ENCODE measurements at places on chromosomes 12 and 14.
A peak's percentile ranks its signal among the peaks of the same experiment; 100 is the strongest.

DNA sequence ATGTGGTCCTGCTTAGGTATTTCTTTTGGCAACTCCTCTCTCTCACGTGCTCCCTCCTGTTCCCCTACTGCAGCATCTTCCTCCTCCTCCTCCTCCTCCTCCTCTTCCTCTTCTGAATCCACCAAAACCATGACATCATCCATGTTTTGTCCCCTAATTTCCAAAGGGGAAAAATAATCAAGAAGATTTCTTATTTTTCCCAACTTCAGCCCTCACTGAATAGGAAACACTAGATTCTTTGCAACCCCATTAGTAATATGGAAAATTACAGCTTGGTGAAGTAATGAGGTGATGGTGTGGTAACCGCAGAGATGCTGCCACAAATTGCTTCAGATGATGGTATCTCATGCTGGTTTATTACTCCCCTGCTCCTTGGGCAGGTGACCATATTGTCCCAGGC, 7.5 kb upstream of the WSB2 start:
- no peak for DNase-seq
- H3K27me3 ChIP-seq = no peaks in the 10 kb centered on the region
- no peak overlapping the region for H3K4me3 ChIP-seq
- no peaks in the 10 kb centered on the region for H3K4me1 ChIP-seq

DNA sequence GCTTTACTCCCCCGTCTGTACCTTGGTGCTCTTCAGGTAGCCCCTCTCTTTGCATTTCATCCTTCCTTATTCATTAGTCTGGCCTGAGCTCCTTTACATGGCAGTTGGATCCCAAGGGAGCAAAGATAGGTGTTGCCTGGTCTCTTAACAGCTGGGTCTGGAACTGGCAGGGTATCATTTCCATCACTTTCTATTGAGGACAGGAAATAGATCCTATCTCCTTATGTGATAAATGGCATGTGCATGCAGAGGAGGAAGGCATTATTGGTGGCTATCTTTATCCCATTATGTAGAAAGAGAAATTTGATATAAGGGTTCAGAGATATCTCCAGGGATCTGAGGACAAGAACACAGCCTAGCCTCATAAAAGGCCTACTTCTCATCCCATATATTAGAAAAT, 54.6 kb upstream of the OAS1 start:
- H3K4me1 ChIP-seq = peaks cover 18% of the 10 kb centered on the region
- H3K36me3 ChIP-seq = no peaks in the 10 kb centered on the region

GRCh38 chr14:33714527-33715226, 236.2 kb downstream of the EGLN3 start:
- no peaks in the 10 kb centered on the region for H3K27me3 ChIP-seq
- no peaks in the 10 kb centered on the region for H3K36me3 ChIP-seq
- no peak overlapping the region for H3K4me3 ChIP-seq
- DNase-seq = no peak
- H3K27ac ChIP-seq = no peak overlapping the region
- no peaks in the 10 kb centered on the region for H3K4me1 ChIP-seq

DNA sequence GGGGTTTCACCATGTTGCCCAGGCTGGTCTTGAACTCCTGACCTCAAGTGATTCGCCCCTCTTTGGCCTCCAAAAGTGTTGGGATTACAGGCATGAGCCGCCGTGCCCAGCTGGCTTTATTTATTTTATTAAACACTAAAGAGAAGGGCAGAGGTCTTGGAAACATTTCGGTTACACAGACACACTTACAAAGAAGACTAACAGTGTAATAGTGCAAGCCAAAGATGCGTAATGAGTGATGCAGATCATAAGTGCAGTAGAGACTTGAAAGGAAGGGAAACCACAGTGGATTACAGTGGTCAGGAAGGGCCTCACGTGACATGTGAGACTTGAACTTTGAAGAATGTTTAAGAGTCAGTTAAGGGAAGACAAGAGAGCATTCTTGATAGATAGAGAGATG, 33.9 kb upstream of the CDK17 start:
- H3K27ac ChIP-seq = peak overlapping the region; percentile 79
- no peaks in the 10 kb centered on the region for H3K27me3 ChIP-seq
- no peaks in the 10 kb centered on the region for H3K36me3 ChIP-seq
- peak; percentile 94 for DNase-seq
- H3K4me1 ChIP-seq = peaks cover 22% of the 10 kb centered on the region
- no peak overlapping the region for H3K4me3 ChIP-seq

- no peaks in the 10 kb centered on the region for H3K4me1 ChIP-seq
- DNase-seq = no peak
- H3K36me3 ChIP-seq = no peaks in the 10 kb centered on the region
- H3K4me3 ChIP-seq = no peak overlapping the region
Observed at GRCh38 chr12:29634057-29634456, 136.6 kb upstream of the OVCH1 start.

DNA sequence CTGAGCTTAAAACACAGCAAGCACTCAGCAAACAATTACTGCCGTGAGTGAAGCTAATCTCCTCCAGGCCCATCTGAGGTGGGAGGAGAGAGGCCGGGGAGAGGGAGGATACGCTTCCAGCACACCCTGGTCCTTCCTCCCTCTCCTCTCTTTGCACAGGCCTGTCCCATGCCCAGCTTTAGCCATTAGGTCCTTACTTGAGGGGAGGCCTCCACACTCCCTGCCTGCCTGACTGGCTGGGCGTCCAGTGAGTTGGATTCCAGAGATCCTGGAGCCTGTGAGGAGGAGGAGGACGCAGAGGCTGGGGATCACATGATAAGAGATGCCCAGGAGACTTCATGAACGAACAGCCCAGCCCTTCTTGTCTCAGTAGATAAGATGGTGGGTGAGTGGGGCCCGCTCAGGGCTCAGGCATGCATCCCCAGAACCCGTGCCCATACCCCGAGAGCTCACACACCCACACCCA, 65.1 kb upstream of the NCOR2 start:
- peaks cover 4% of the 10 kb centered on the region for H3K4me1 ChIP-seq
- no peak for DNase-seq
- H3K36me3 ChIP-seq = no peaks in the 10 kb centered on the region
- no peak overlapping the region for H3K4me3 ChIP-seq

DNA sequence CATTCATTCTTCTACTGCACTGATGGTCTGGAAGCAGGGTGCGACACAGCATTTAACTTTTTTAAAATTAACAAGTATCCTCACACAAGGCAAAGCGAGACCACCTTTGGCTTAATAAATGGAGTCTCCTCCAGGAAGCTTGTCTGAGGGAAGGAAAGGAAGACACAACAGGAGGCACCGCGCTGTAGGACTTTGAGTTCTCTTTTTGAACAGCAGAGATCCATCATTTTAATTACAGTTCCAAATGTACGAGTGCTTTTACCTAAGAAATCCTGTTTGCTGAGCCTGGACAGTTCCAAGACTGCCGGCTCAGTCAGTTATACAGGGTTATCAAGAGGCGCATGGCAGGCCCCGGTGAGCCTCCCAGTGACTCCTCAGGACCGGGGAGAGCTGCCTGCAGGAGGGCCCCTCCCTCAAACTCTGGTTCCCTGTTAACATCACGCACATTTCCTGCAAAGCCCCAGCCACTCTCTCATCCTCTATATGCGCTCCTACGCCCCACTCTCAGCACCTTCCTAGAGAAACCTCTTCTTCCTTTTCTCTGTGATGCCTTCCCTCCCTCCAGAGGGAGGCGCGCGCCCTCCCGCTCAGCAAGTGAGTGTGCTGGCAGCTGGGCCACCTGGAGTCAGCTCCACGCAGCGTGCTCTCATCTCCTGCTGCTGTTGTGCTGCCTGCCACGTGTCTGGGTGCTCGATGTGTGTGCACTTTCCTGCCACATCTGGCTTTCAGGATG, 46.1 kb downstream of the STX2 start:
- no peaks in the 10 kb centered on the region for H3K27me3 ChIP-seq
- peaks cover 8% of the 10 kb centered on the region for H3K36me3 ChIP-seq
- H3K4me1 ChIP-seq = peaks cover 4% of the 10 kb centered on the region
- no peak overlapping the region for H3K4me3 ChIP-seq
- no peak for DNase-seq

- no peak overlapping the region for H3K4me3 ChIP-seq
- H3K36me3 ChIP-seq = no peaks in the 10 kb centered on the region
Observed at GRCh38 chr14:68532496-68532895, 260.4 kb downstream of the ZFP36L1 start.

- H3K27ac ChIP-seq = no peak overlapping the region
- no peaks in the 10 kb centered on the region for H3K36me3 ChIP-seq
- DNase-seq = no peak
- H3K27me3 ChIP-seq = no peaks in the 10 kb centered on the region
Observed at GRCh38 chr14:91891721-91892220, 24.4 kb upstream of the TC2N start.

- H3K4me1 ChIP-seq = peaks cover 54% of the 10 kb centered on the region
- H3K36me3 ChIP-seq = peaks cover 9% of the 10 kb centered on the region
- H3K27ac ChIP-seq = peak overlapping the region; percentile 65
- H3K4me3 ChIP-seq = no peak overlapping the region
Observed at GRCh38 chr12:110669193-110669502, 19.8 kb downstream of the HVCN1 start.

- no peak overlapping the region for H3K4me3 ChIP-seq
- H3K27ac ChIP-seq = no peak overlapping the region
- H3K27me3 ChIP-seq = no peaks in the 10 kb centered on the region
- H3K4me1 ChIP-seq = peaks cover 3% of the 10 kb centered on the region
- DNase-seq = no peak
Observed at GRCh38 chr12:62731055-62731820, 203.7 kb downstream of the PPM1H start.

DNA sequence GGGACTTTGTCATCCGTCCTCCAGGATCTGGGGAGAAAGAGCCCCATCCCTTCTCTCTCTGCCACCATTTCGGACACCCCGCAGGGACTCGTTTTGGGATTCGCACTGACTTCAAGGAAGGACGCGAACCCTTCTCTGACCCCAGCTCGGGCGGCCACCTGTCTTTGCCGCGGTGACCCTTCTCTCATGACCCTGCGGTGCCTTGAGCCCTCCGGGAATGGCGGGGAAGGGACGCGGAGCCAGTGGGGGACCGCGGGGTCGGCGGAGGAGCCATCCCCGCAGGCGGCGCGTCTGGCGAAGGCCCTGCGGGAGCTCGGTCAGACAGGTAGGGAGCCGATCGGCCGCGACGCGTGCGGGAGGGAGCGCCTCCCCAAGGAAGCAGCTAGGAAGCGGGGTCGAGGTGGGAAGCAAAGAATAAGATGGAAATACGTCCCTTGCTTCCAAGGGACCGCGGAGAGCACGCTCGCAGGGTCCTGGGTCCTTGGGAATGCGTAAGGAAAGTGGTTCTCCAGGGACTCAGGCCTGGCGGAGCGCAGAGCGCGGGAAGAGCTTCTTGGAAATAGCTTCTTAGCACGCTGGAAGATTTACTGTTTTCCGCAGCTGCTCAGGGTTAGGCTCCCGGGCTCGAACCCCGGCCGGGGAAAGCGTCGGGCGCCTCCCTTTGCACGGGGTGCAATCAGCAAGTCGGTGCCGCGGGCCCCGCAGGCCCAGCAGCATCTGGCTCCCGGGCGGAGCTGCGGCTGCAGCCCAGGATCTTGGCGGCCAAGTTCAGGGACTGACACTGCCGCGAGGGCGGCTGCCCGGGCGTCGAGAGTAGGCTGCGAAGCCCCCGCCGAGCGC, 457 bp downstream of the SOCS2 start:
- peaks cover 5% of the 10 kb centered on the region for H3K27me3 ChIP-seq
- H3K4me1 ChIP-seq = peaks cover 26% of the 10 kb centered on the region
- peaks cover 11% of the 10 kb centered on the region for H3K36me3 ChIP-seq
- H3K4me3 ChIP-seq = peak overlapping the region; percentile 95
- H3K27ac ChIP-seq = no peak overlapping the region

DNA sequence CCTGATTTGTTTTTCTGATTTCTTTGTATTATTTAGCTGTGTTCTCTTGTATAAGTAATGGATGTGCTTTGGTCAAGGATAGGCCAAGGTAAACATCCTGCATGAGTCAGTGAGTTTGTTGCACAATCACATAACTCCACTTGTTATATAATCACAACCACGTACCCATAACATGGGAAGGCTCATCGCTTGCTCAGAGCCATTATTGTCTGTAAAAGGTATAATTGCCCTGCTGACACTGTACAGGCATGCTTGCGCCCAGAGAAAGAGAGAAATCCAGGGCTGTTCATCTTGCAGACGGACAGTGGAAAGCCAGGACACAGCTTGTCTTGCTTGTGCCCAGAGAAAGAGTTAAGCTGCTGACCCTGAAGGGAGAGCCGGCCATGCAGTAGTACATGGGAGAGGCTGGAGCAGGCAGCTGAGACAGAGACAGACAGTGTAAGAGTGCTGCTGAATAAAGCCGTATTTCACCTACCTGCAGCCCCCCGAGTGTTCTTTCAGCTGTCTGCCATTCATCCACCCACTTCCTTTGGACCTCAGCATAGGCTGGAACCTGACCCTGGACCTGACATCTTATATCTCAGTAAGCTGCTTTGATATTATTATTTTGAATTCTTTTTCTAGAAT, 174.7 kb upstream of the DAAM1 start:
- no peak overlapping the region for H3K4me3 ChIP-seq
- DNase-seq = no peak
- no peaks in the 10 kb centered on the region for H3K4me1 ChIP-seq

DNA sequence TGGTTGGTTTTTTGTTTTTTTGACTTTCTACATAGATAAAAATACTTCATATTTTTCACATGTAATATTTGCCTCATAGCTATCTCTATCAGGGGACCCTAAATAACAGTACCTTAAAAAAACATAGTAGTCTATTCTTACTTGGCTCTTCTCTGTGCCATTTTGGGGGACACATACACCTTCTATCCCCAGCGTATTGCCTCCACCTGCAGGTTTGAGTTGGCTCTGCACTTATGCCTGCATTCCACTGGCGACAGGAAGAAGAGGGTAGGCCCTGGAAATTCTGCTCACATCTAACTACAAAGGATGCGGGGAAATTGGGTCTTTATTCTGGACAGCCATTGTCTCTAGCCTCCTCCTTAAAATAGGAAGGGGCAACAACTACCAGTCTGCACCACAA, 13.8 kb upstream of the IFI27L2 start:
- no peak for DNase-seq
- H3K27me3 ChIP-seq = no peaks in the 10 kb centered on the region
- H3K36me3 ChIP-seq = no peaks in the 10 kb centered on the region
- no peak overlapping the region for H3K27ac ChIP-seq
- no peak overlapping the region for H3K4me3 ChIP-seq
- H3K4me1 ChIP-seq = no peaks in the 10 kb centered on the region

DNA sequence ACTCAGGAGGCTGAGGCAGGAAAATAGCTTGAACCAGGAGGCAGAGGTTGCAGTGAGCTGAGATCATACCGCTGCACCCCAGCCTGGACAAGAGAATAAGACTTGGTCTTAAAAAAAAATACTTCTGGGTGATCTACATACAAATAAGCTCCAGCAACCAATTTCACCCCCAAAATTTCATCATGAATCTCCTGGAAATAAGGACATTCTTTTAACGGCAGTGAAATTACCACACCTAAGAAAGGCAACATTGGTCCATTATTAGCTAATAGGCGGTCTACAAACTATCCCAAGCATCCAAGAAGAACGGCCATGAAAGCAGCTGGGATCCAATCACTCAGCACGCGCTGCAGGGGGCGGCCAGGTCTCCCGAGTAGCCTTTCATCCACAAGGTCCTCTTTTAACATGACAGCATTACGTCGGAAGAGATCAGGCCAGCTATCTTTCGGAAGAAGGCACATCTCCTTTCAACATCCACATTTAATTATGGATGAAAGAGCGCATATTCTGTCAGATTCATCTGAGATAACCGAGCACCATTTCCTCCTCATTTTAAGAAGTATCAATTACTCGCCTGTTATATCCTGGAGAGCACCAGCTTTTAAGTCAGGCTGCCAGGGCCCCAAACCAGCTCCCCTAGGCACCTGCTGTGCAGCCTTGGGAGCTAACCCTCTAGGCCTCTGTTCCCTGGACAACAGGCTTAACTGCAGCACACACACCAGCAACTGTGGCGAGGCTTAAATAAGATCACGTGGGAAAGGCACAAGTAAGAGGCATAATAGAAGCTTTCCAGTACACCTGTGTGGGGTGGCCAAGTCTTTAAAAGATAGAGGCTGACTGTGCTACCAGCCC, 4.2 kb downstream of the SLC15A4 start:
- no peak for DNase-seq
- H3K4me3 ChIP-seq = no peak overlapping the region
- peak overlapping the region; percentile 60 for H3K27ac ChIP-seq
- H3K36me3 ChIP-seq = peaks cover under 1% of the 10 kb centered on the region
- peaks cover 81% of the 10 kb centered on the region for H3K4me1 ChIP-seq
- H3K27me3 ChIP-seq = no peaks in the 10 kb centered on the region
